ENCODE measurements at places on chromosomes 6 and 20.

DNA sequence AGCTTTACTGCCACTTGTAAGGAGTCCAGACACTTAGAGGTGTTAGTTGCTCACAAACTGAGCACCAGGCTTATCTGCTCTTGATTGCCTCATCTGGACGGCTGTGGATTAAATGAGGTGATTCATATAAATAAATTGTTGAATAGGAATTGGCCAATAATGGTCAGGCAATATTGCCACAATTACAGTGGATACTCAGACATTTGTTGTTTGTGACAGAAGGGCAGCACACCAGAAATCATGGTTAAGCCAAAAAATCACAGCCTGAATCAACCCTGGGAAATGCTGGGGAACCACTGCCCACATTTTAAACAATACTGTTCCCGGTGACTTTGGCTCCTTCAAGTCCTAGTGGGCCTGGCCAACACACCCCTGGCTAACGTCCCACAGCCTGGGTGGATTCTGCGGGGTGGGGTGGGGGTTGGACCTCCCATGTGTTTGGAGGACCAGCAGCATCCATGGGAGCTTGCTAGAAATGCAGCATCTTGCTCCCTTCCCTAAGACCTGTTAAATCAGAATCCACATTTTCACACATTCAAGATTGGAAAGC, 29.5 kb upstream of the SPDEF start:
- no peak for DNase-seq

- no peak for DNase-seq
Measured at GRCh38 chr6:7644417-7644816, 54.4 kb downstream of the SNRNP48 start.

- DNase-seq, result no peak
Measured at GRCh38 chr6:15763364-15763763, 100.5 kb upstream of the DTNBP1 start.

- no peak for DNase-seq
Measured at GRCh38 chr6:15301179-15302006, 55.5 kb downstream of the JARID2 start.

DNA sequence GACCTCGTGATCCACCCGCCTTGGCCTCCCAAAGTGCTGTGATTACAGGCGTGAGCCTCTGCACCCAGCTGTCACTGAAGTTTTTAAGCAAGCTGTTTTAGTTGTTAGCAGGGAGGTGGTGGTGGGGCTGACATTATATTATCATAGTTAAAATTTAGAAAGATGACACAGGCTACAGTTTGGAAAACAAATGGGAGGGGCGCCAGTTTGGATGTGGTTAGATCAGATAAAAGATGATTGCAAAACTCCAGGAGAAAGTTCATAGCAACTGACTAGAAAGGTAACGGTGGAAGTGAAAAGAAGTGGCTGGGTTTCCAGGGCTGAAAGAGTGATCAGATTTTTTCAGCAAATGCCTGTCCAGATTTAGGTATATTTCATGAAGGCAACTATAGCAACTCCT, 311.9 kb upstream of the CITED2 start:
- no peak for DNase-seq

- peak; percentile 76 for DNase-seq
Measured at GRCh38 chr6:52566853-52567279, 10.0 kb downstream of the TRAM2 start.

GRCh38 chr6:143536461-143536865, 24.9 kb upstream of the FUCA2 start:
- no peak for DNase-seq

DNA sequence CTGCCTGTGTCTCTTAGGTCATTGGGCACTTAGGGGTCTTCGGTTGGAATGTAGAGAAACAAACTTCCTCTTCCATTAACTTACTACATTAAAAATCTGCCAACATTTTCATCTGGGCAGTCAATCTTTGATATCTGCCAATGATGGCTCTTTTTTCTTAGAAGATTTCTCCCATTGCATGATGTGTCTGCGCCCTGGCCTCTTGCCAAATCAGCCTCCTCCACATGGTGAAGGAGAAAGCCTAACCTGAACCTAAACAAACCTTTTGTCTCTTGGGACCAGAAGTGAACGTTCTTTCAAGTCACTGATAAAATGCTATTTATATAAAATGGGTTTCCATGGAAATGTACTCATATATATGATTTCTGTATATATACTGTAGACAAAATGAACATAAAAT, 998.9 kb upstream of the GJE1 start:
- DNase-seq, result no peak

GRCh38 chr6:96923871-96924493, 546 bp upstream of the KLHL32 start:
- DNase-seq, result no peak

- no peak for DNase-seq
Measured at GRCh38 chr6:17472653-17473183, 79.3 kb downstream of the CAP2 start.

DNA sequence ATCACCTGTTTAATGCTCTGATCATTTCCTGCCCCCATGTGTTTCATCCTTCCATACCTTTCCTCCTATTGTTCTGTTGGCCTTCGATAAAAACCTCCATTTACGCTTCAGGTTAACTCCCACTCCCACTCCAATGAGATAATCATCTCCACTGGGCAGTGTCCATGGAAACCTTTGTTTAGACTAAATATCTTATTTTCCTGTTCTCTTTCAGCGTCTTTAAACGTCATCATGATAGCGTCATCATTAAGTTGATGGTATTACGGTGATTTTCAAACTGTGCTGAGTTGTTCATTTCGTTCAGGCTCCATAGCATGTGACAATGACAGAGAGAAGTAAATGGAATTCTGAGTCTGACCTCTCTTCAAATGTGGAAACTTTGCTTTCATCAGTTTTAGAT, 970.5 kb upstream of the SLC35B3 start:
- DNase-seq, result no peak

- DNase-seq, result no peak
Measured at GRCh38 chr6:129621252-129621651, 88.7 kb downstream of the ARHGAP18 start.

DNA sequence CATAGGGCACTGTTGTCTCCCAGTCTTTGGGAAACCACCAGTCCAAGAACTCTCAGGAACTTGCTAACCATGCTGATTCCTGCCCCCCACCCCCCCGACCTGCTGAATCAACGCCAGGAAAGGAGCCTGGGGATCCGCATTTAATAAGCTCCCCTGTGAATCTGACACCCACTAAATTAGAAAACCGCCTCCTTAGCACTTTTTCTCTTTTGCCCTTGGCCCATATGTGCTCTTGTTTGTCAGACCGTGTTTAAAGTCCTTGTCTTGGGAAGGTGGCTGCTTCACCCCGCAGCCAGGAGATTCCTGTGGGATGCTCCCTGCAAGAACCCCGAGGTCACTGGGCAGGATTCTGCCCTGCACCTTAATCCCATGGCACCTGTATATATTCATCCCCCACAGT, 15.7 kb upstream of the FOXP4 start:
- DNase-seq, result no peak

DNA sequence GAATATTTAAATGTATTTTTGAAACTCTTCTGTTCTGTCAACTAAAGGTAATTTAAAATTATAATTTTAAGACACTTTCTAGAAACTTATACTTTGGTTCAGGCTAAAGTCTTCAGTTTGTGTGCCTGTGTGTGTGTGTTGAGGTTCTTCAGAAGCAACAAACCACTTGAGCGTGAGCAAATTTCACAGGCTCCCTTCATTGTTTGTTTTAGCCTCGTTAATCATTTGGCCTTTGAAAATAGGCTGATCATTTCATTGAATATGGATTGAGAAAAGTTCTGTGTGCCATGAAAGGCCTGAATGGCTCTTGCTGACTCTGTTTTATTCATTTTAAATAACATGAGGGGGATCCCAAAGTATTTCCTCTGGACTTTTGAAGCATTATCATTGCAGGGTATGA, 420.1 kb downstream of the CDKAL1 start:
- DNase-seq, result no peak

DNA sequence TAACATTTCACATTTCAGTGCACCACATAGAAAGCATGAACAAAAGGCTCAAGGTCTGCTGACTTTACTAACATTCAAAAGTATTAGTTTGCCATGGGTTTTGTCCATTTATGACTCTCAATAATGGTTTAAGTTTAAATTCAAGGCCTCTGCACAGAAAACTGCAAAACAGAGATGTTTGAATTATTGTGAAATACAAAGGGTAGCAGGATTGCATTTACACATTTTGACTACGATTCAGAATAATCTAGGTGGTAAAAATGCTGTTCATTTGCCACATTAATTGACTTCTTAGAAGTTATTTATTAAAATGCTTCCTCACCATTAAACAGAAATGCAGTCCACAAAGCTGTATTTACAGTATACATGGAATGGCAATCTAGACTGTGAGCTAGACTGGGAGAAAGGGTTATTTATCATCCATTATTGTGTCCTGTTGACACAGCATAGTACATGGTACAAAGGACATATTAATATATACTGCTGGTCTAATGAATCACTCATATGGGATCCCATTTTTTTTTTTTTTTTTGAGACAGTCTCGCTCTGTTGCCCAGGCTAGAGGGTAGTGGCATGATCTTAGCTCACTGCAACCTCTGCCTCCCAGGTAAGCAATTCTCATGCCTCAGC, 18.0 kb downstream of the USP49 start:
- no peak for DNase-seq

GRCh38 chr6:146040360-146040759, 11.5 kb downstream of the GRM1 start:
- DNase-seq, result no peak

- no peak for DNase-seq
Measured at GRCh38 chr6:149864578-149865535, 698 bp upstream of the LRP11 start.

DNA sequence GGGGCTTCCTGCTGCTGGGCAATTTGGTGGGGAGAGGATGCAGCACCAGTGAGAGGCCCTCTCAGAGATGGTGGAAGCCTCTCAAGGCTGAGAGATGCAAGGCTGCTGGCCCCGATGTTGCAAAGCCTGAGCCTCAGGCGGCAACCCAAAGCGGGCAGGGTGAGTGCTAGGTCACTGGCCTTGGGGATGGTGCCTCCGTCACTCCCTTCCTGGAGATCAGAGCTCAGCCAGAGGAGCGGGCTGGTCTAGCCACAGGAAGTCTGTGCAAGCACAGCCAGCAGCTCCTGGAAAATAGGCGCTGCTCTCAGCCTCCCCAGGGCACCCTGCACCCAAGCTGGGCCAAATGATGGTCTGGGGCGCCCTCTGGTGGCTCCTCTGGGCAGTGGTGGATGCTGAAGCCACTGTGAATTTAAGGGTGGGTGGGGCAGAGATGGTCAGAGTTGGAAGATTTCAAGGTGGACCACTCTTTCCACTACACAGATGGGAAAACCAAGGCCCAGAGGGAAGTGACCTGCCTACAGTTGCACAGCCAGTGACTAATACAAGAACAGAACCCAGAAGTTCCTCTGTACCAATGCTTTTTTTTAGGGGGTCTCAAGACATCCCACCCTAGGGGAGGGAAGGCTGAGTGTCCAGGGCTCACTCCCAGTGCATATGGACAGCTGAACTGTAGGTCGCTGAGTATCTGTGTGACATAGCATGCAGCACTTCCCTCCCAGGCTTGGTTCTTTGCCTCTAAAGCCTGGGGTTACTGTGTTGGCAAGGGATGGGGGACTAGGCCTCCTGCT, 20.8 kb downstream of the C20orf203 start:
- DNase-seq, result peak; percentile 42

DNA sequence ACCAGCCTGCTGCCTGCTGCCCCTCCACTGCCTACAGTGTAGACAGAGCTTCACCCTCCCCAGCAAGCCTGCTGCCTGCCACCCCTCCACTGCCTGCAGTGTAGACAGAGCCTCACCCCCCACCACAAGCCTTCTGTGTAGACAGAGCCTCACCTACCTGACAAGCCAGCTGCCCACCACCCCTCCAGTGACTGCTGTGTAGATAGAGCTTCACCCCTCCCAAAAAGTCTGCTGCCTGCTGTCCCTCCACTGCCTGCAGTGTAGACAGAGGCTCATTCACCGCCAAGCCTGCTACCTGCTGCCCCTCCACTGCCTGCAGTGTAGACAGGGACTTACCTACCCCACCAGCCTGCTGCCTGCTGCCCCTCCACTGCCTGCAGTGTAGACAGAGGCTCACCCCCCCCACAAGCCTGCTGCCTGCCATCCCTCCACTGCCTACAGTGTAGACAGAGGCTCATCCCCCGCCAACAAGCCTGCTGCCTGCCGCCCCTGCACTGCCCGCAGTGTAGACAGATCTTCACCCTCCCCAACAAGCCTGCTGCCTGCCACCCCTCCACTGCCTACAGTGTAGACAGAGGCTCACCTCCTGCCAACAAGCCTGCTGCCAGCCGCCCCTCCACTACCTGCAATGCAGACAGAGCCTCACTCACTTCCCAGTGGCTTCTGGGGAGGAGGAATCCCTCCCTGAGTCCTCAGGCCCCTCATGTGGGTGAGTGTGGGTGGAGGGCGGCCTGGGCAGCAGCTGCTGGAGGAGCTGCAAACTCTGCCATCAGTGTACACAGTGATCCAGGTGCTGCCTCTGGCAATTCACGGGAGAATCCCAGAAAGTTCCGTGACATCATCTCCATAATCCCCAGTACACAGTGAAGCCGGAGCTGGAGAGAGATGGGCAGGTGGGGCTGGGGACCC, 140.9 kb downstream of the DLL1 start:
- DNase-seq, result no peak

DNA sequence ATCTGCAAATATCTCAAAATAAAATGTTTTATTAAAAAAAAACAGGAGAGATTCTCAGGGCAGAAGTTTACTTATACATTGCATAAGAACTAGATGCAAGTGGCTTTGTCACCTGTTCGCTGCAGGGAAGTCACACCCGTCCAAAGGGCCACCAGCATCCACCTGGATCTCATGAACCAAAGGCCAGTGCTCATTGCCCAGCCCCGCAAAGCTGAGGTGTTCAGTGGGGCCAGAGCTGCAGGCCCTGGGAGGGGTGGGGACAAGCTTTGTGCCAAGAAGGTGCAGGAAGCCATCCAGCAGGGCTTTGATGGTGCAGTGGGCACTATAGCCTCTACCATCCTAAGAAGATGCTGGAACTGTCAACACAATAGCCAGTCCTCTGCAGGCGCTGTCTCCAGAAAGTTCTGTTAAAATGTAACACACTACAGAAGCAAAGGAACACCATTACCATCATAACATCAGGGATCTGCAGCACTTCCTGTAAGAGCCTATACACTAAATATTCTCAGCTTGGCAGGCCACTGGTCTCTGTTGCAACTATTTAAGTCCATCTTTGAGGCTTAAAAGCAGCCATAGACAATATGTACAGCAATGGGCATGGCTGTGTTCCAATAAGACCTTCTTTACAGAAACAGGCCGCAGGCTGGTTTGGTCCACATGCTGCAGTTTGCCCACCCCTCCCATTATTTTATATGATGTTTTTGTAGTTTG, 15.7 kb upstream of the CD93 start:
- no peak for DNase-seq

DNA sequence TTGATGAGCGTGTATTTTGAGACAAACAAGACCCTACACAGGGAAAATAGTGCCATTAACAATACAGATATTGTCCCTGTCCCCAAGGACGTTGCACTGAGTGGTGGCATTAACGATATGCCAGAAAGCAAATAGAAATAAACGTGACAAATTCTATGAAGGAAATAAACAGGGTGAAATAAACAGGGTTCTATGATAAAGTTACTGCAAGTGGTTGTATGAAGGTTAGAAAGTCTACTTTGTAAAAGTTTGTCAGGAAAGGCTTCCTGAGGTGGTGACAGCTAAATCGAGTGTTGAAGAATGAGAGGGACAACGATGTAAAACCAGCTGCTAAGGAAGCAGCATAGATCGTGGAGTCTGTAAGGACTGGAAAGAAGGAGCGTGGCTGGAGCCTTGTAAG, 380.2 kb downstream of the LAMA2 start:
- no peak for DNase-seq
